ENCODE measurements at places on chromosomes 1 and 21.

- no peak for DNase-seq
Measured at GRCh38 chr1:44848456-44849181, 5.6 kb upstream of the PTCH2 start.

DNA sequence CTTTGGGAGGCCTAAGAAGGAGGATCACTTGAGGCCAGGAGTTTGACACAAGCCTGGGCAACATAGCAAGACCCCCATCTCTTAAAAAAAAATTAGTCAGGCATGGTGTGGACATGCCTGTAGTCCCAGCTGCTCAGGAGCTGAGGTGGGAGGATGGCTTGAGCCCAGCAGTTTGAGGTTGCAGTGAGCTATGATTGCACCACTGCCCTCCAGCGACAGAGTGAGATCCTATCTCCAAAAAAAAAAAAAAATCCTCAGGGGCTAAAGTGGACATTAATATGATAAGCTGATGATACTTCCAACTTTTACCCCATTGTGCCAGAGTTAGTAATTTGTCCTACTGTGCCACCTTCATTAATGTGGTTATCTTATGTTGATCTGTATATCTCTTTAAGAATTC is 327.8 kb upstream of the FMN2 start:
- no peak for DNase-seq

- no peak for DNase-seq
Measured at GRCh38 chr1:178648151-178648550, 76.9 kb upstream of the RALGPS2 start.

DNA sequence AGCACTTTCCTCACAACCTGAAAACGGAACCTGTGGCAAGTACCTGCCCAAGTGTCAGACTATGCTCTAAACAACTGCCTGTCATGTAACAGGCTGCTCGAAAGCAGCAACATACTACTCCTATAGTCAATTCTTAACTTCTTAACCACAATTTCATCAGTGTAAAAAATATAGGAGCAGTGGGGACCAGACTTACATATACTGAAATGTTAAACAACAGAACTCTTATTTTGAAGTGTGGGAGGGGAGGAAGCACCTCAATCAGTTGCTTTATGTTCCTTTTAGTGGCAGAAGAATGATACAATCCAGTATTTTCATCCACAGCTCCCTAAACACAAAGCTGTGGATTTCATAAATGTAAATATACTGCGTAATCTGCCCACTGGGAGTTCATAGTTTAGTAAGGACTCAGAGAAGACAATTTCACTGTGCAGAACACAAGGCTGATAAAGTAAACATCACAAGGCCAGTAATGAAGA is 44.2 kb downstream of the WLS start:
- DNase-seq, result no peak

- DNase-seq, result no peak
Measured at GRCh38 chr1:4778056-4778455, 123.6 kb downstream of the AJAP1 start.

GRCh38 chr1:231485029-231485784 is 43.3 kb upstream of the TSNAX start:
- no peak for DNase-seq

GRCh38 chr1:43878440-43878839 is 55.2 kb upstream of the ARTN start:
- no peak for DNase-seq

GRCh38 chr1:172142324-172142723 is 278.2 kb upstream of the C1orf105 start:
- DNase-seq, result no peak

DNA sequence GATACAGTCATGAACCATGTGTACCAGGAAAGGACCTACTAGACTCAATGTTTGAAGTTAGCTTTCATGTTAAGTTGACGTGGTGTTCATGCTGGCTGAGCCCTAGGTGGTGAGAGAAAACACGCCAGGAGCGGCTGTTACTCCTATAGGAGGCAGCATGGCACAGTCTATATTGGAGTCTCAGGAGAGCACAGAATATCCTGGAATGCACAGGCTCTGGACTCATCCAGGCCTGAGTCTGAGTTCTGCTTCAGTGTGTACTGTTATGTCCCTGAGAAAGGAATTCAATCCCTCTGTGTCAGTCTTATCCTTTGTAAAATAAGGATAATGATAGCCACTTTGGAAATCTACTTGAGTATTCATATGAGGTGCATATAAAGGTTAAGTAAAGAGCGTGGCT is 41.2 kb downstream of the DPT start:
- DNase-seq, result no peak

GRCh38 chr1:36796106-36796590 is 238.2 kb downstream of the GRIK3 start:
- no peak for DNase-seq

DNA sequence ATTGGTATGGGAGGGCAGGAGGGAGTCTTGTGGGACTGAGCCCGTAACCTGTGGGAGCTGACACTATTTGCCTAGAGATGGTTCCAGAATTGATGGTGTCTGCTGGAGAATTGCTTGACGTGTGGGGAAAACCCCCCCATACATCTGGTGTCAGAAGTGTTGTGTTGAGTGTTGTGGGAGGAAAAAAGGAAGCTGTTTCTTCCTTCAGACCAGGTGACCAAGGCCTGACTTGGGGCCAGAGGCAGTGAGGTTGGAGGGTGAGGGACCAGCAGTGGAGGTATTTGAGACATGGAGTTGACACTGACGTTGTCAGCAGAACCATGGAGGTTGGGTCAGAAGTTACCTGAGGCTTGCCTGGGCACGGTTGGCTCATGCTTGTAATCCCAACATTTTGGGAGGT is 8.3 kb downstream of the SHISAL2A start:
- DNase-seq, result no peak

DNA sequence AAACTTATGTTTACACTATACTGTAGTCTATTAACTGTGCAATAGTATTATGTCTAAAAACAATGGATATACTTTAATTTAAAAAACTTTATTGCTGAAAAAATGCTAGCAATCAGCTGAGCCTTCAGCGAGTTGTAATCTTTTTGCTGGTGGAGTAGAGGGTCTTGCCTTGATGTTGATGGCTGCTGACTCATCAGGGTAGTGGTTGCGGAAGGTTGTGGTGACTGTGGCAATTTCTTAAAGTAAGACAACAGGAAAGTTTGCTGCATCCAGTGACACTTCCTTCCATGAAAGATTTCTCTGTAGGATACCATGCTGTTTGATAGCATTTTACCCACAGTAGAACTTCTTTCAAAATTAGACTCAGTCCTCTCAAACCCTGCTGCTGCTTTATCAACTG is 234.7 kb upstream of the CSF3R start:
- DNase-seq, result no peak

- DNase-seq, result no peak
Measured at GRCh38 chr21:42214081-42214750, 4.7 kb upstream of the ABCG1 start.

- DNase-seq, result no peak
Measured at GRCh38 chr1:101122452-101123166, 97.0 kb upstream of the DPH5 start.

GRCh38 chr1:2879026-2879425 is 77.5 kb upstream of the TTC34 start:
- DNase-seq, result no peak

DNA sequence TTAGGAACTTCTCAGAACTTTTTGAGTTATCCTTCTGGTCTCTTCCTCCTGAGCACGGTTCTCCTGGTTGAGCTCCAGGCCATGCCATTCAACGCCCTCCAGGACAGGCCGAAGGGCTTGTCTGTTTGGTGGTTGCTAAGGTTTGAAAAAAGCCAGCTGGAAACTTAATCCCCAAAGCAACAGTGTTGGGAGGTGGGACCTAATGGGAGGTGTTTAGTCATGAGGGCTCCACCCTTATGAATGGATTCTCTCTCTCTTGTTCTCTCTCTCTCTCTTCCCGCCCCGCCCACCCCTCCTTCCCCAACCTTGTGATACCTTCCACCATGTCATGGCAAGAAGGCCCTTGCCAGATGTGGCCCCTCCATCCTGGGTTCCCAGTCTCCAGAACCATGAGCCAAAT is 829 bp downstream of the KCNE1 start:
- DNase-seq, result no peak

DNA sequence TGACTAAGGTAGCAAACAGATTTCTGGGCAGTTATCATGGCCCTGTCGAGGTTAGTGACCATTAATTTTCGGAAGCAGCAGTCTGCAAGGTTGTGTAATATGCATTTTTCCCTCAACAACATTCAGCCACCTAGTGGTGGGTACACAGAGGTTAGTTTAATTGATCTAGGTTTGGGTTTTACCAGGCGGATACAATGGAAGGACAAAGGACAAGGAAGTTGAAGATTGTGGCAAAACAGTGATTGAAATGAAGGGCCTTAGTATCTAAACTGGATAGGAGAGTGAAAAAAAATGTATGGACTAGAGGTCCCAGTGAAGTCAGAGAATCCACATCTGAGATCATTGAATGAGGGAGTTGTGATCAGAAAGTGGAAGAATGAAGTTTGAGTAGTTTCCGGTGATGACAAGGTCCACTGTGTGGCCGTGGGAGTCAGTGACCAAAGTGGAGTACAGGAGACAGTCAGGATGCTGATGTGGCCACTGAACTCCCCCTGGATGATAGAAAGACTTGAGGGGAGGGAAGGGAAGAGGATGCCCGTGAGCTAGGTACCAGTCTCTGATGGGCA is 2.8 kb downstream of the ARMH1 start:
- no peak for DNase-seq

GRCh38 chr1:101356604-101357443 is 120.0 kb downstream of the S1PR1 start:
- DNase-seq, result no peak

DNA sequence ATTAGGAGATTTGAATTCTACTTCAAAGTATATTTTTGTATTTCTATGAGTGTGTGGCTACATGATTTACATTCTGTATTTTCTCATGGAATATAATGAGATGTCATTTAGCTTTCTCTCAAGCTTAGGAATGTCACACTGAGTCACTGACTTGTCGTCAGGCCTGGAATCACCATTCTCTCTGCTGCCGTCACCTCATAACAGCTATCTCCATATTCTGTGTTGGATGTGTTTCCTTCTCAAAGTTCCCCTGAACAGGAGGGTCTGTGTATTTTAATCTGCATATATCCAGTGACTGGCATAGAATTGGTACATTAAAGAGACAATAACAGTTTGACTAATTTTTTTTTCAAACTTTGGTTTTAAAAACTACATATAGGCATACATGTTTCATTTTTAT is 35.9 kb downstream of the LYPLAL1 start:
- no peak for DNase-seq

DNA sequence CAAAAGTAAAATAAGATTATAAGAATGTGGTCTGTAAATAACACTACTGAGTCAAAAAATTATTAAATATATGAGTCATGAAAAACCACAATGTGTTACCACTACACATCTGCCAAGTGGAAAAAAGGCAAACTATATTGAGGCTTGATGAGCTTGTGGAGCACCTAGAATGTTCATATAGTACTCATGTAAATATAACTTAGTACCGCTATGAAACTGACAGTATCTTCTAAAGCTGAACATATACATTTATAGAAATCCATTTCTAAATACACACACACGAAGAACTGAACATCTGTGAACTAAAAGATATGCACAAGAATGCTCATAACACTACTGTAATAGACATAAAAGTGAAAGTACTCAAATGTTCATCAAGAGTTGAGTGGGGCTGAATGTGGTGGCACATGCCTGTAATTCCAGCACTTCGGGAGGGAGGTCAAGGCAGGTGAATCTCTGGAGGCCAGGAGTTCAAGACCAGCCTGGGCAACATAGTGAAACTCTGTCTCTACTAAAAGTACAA is 18.5 kb upstream of the GBP3 start:
- DNase-seq, result no peak

GRCh38 chr1:230108580-230108979 is 41.5 kb downstream of the GALNT2 start:
- no peak for DNase-seq

- DNase-seq, result no peak
Measured at GRCh38 chr1:62241371-62242131, 46.9 kb downstream of the L1TD1 start.

DNA sequence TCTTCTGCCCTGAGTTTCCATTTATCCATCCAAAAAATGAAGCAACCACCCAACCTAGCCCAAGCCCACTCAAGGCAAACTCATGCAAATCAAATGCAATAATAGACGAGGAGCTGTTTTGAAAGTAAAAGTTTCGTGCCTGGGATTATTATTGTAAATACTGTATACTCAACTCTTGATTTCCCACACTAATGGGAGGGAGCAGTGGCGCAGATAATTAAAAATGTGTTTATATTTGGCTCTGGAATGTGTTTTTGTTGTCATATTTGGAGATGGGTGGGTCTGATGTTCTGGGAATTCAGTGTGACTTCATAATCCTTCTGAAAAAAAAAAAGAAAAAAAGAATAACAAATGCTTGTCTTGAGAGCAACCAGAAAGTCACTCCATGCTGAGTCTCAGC is 52.5 kb downstream of the KLHDC7A start:
- no peak for DNase-seq

DNA sequence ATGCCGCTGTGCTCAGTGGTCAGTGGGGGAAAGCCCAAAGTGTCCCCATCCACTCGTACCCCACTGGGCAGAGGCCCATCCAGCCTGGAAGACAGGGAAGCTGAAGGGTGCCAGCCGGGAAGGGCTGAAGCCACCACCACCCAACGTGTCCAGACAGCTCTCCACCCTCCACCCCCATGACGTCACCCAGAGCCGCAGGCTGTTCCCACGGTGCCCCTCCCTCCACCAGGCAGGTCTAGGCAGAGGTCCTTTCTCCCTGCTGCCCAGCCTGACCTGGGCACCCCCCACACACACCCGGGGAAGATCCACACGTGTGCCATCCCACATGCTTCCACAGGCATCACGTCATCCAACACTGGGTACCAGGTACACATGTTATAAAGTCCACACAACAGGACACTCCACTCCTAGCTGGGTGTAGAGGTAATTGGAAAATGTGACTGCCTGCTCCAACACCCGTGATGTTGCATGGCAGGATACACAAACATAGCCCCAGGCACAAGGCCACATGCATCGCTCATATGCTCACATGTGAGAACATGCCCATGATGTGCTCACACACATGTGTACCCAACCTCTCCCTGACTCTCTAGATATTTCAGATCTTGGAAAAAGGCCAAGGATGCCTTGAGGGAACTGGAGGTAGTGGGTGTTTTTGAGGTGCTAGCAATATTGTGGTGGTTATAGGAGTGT is 5.1 kb upstream of the ARHGAP30 start:
- no peak for DNase-seq

GRCh38 chr1:161840363-161840762 is 74.2 kb downstream of the ATF6 start:
- DNase-seq, result no peak

GRCh38 chr1:113683384-113684152 is 75.7 kb downstream of the PHTF1 start:
- no peak for DNase-seq

DNA sequence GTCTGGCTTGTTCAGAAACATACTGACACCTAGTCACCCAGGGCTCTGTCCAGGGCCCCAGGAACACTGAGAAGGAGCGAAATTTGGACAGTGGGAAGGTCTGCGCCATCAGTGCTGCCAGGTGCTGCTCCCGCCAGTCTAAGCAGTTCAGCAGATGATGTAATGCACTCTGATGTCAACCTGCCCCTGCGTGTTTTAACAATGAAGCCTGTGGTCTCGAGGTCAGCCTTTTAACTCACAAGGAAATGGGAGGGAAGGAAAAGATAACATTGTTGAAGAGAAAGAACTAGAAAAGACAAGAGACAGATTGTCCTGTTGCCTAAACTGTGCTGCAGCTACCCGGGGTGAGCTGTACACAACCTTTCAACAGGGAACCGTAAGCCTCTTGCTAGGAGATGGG is 126.6 kb upstream of the IFFO2 start:
- no peak for DNase-seq

- DNase-seq, result no peak
Measured at GRCh38 chr1:245416781-245417180, 262.0 kb downstream of the KIF26B start.

Data from stimulated activated CD8-positive, alpha-beta memory T cell treated with anti-CD3 and anti-CD28 coated beads, Interleukin-7, amount 100 ng/mL, for 48 hours (primary cell).